MM.1S (cell line): ENCODE measurements at places on chromosomes 5 and 9.

GRCh38 chr5:147169399-147169798, 65.4 kb upstream of the STK32A start:
- no peak for DNase-seq

DNA sequence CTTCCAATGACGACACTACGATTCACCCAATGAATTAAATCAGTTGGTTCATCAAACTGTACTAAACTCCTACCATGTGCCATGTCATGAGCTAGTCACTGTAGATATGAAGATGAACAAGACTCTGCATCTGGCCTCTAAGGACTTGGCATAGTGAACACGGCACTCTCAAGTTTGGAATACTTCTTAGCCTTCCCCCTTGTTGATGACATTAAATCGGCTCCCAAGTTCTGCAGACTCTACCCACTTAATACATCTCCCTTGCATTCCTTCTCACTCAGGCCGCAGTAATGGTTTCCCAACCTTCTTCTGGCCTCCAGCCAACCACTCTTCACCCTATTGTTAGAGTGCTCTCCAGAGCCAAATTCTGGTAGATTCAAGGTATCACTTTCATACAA, 184.7 kb downstream of the MAPKAP1 start:
- DNase-seq, result no peak

GRCh38 chr5:4373051-4373820, 766.9 kb upstream of the ADAMTS16 start:
- DNase-seq, result no peak

GRCh38 chr5:37667846-37668245, 172.0 kb downstream of the GDNF start:
- DNase-seq, result no peak

DNA sequence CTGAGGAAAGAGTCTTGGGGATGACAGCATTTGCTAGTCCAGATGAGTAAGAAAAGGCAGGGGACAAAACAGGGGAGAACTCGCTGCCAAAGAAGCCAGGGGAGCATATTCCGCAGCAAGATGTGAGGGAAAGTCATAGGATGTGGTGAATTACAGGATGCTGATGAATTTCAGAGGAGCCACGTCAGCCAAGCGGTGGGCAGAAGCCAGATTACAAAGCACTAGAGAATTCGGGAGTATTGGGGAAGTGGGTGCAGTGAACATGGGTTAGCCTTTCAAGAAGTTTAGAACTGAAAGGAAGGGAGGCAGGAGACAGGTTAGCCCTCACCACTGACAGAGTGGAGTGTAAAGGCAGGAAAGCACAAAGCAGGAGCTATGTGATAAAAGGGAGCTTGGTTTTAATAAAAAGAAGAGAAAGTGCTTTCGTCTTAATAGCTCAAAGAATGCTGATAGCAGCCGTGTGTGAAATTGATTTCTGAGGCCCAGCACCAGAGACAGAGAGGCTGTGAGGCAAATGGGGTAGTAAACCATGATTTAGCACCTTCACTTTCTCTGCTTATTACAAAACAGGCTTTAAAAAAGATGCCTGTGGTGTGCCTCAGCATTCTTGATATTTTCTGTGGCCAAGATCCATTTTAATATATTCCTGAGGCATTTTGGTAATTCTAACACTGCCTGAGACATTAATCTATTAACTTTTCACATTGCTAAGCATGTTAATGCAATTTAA, 16.9 kb downstream of the ADAMTSL1 start:
- no peak for DNase-seq

DNA sequence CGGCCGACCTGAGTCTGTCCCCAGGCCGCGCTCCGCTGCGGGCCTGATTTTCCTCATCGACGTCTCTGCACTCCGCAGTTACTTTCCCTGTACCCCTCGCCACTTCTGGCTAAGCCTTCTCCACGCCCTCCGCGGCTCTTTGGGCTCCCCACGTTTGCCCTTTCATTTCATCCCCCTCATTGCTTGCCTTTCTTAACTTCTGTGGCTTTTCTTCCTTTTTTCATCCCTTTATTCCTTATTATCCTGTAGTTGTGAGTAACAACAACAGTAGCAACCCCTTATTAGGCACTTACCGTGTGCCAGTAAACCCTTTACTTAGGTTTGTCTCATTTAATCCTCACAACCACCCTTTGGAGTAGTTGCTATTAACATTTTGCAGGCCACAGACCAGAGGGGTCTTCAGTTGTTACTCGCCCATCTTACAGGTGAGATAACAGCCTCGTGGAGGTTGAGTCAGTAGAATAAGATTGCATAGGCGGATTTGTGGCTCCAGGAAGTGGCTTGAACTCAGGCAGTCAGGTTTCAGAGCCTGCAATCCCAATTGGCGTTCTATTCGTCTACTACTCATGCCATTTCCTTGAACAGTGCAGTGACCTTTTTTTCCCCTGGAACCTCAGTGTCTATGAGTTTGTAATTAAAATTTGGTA, 724 bp downstream of the TCERG1 start:
- peak; percentile 63 for DNase-seq

DNA sequence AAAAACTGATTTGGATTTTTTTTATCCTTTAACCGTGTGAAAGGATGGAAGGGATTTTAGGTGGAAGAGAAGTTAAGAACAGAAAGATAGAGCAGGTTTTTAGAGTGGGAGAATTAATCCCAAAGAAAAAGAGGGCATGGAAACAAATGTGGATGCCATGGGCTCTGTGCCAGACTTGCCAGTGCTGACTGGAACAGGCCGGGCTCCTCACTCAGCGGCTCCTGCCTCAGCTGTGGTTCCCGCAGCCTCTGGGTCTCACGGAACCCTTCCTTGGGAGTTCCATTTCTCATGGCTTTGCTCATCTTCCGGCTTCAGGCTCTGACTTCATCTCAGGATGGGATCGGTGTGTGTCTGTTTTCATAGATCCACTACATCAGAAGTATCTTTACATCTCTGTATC, 30.4 kb upstream of the SLC2A8 start:
- DNase-seq, result no peak

- peak; percentile 74 for DNase-seq
Observed at GRCh38 chr5:97231025-97231636, 48.1 kb upstream of the RIOK2 start.

DNA sequence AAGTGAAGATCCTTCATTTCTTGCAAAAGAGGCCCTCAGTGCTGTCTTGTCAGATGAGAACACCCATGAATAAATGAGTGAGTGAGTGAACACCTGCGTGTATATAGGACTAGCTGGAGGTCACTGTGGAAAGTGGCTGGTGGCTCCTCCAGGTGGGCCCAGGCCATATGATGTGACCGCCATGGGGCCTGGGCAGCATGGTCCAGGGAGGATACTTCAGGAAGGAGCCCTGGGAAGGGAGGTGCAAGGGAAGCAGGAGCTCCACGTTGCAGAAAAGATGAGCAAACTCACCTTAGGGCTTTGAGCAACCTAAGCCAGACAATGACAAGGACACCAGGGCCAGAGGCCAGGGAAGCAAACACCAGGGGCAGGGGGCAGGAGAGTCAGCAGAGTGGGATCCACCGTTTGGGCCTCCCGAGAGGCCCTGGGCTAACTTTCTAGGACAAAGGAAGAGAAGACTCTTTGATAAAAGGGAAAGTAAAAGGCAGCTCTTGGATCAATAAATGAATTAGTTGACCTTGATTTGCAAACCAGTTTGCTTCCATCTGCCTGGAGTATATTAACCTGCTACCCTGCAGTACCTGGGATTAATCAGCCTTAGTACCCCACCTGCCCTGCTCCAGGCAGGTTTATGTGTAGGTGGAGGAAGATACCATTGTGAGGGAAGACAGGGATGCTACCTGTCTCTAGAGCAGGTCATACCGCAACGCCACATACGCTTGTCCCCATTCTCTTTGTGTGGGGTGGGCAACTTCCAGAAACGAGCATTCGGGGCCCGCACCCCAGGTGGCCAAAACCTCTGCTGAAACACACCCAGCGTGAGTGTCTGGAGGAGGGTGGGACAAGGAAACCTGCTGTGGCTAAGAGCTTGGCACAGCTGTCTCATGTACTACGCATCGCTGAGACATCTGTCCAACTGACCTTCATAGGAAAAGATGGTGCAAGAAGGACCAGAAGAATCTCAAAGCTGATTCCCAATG, 51.4 kb upstream of the OLFM1 start:
- no peak for DNase-seq

GRCh38 chr9:127280880-127281660, 16.5 kb downstream of the GARNL3 start:
- DNase-seq, result no peak

DNA sequence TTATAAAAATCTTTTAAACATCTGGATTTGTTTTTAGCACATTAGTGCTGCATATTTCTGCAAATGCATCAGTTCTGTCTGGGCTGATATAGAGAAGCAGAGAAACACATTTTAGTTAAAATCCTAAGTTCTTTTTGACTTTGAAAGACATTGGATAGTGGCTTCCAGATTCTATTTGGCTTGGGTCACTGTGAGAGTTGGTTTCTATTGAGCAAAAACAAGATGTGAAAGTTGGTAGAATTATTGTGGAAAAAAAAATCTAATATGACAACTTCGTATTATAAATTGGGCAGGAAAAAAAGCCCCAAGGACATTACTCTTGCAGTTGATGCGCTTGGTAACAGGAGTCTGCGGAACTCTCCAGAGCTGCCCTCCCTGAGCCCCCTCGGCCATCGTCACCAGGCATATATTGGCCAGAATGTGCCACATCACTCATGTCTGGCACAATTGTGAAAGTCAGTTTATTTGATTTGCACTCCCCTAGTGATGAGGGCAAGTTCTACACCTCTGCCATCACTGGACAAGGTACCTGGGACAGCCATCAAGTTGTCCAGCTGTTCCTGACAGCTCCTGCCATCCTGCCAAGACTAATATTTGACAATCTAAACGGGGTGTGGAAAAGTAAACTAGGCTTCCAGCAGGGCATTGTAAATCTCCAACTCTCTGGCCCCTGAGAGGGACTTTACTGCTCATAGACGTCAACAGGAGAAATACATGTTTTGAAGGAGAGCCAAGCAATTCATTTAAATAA, 334.5 kb downstream of the TENT4A start:
- DNase-seq, result no peak

DNA sequence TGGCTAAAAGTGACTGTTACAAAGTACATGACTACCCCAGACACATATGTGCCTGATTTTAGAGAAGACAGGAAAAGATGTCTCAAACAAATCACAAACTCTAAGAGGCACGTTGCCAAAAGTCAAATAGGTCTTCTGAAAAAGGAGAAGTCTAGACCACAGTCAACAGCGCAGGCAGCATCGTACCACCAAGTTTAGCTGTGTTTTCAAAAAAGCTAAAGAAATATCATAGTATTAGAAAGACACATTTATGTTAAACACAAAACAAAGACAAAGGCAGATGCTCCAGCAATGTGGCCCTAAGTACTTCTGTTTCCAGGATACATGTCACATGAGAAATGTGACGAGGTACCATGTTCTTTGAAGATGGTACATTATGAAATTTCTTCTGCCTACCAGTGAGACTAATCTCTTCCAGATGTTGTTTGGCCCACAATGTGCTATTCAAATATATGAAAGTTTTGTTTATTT, 43.5 kb downstream of the LPAR1 start:
- DNase-seq, result no peak

DNA sequence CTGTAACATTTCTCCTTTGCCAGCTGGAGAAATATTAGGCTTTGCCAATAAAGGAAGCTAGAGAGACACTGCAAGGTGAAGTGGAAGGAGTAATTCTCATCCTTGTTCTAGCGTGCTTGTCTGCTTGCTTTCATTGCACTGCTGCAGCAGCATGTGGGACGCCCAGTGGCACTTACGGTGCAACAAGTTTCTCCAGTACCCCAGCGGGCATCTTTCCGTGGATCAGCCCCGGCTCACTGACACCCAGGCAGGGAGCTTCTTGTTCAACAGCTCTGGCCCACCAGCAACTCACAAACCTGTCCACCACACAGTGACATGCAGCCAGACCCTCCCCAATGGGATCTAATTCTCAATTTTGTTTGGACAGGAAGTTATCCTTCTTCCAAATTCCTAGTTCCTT, 233.2 kb downstream of the GLIS3 start:
- no peak for DNase-seq

GRCh38 chr5:40191150-40191549, 488.6 kb upstream of the PTGER4 start:
- no peak for DNase-seq

GRCh38 chr5:23389291-23390101, 117.9 kb upstream of the PRDM9 start:
- DNase-seq, result no peak

DNA sequence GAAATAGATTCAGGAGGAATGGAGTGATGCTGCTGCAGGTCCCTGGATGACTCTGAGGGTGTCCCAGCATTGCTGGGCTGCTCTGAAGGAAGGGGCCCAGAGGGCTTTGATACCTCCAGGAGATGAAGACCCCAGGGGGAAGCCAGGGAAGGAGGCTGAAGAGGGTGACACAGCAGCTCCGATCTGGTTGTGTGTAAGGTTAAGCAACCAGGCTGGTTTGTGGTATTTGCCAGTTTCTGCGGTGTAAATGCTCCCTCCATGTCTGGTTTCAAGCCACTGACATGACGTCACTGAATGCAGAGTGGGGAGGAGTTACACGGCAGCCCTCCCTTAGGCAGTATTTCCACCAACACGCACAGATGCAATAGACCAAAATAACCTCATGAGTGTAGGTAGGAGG, 40.0 kb upstream of the ORM1 start:
- peak; percentile 78 for DNase-seq

- peak; percentile 32 for DNase-seq
Observed at GRCh38 chr5:164119806-164120447, 614.5 kb downstream of the MAT2B start.

DNA sequence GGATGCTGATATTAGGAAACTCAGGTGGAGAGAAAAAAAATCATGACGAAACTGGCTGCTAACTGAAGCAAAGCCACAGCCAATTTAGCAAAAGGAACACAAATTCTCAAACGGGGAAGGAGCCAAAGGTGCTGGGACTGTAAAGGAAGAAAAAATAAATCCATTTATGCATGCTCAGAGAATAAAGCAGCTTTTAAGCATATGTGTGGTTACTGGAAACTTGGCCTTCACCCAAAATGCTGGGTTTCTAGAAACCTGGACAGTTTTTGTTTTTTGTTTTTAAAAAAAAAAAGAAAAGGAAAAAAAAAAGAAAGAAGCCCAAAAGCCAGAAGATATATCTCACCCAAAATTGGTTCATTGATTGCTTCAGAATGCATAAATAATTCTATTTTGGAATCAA, 8.0 kb downstream of the WHRN start:
- DNase-seq, result peak; percentile 15

GRCh38 chr9:12191630-12192029, 501.6 kb upstream of the TYRP1 start:
- DNase-seq, result no peak

GRCh38 chr9:92404042-92404836, at the start of gene OGN:
TSS of gene OGN (minus strand) at chr9:92404578. CDS start at chr9:92403407, 1,171 bp downstream.
- no peak for DNase-seq

GRCh38 chr9:120538339-120538738, 41.6 kb downstream of the CDK5RAP2 start:
- no peak for DNase-seq

- DNase-seq, result no peak
Observed at GRCh38 chr9:24572406-24572805, 26.7 kb upstream of the IZUMO3 start.

GRCh38 chr9:91261417-91261816, 100.3 kb downstream of the AUH start:
- DNase-seq, result no peak

DNA sequence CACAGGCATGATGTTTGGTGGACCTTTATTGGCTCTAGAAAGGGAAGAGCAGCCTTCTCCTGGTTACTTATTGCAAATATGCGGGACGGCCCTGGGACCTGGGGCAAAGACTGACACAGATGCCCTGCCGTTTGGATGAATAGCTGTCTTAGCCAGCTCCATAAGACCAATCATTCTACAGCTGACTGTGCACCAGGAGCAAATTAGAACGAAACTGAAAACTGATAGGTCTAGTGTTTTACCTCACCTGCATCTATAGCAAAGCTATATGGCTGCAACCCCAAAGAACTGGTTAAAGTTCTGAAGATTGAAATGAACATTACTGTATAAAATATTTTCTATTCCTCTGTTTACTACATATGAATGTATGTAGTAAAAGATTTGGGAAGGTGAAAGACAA, 34.2 kb upstream of the BNC2 start:
- DNase-seq, result no peak
